ENCODE measurements at places on chromosomes 1 and 21.
A peak's percentile ranks its signal among the peaks of the same experiment; 100 is the strongest.

DNA sequence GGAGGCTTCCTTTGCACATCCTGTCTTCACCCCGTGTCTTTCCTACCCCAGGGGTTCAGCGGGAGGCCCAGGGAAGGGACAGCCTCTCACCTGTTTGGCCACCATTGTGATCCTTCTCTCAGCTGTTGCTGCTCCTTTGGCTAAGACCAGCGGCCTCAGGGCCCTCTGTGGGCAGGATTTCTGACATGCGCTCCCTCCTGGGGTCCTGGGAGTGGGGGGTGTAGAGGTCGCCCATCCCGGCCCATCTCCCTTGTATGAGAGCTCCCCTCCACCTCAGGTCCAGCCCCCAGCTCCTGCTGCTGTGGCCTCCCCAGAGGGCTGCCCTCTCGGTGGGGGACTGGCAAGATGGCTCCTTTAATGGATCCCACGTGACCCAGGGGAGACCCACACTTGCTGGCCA is 120.5 kb downstream of the PRDM2 start:
- DNase-seq = no peak

DNA sequence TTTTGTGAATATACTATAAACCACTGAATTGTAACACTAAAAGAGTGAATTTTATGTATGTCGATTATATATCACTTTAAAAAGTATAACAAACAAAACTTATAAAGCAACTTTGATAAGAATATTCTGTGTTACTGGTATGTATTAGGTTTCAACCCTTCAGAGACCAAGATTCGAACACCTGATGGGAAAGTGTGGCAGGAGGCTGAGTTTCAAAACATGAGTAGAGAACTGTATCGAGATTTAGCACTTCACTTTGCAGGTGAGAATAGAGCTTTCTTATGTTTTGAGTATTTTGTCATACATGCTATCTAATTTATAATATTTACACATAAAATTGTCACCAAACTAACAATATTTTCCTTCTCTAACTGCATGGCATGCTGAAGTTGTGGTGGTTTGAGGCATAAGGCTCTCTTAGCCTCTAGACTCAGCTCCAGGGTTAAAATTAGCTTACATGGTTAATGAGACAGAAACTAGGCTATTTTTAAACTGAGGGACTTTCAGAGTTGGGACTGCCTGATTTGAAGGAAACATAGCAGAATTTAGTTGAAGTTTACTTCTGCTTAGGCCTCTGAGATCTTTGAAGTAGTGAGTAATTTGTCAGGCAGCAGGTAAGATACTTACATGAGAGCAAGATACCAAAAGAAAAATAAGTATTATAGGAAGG is 48.6 kb downstream of the CEP350 start:
- DNase-seq = no peak

DNA sequence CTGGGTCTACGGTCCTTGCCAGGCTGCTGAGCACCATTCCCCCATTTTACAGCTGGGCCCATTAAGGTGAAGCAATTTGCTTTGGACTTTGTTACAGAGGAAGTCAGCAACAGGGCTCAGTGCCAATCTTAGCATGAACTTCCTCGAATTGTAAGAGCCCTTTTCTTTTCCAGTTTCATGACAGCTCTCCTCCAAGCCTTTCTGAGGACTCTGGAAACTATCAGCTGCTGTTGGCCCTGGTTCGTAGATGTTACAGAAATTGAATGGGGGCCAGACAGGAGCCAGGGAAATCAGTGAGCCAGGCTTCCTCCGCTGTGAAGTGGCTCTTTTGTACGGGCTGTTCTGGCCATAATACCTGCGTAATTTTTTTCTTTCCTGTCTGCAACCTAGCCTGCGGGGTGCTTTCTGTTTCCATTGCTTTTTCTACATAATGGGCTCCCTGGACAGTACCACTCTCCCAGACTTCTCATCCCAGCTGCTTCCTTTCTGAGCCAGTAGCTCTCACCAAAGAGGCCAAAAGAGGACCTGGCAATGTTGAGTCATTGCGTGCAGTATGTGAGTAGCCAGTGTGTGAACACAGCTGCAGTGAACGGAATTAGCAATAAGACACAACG is 386.3 kb downstream of the DISC1 start:
- DNase-seq = no peak

GRCh38 chr1:24228311-24228710 is 41.2 kb upstream of the IFNLR1 start:
- DNase-seq = no peak

DNA sequence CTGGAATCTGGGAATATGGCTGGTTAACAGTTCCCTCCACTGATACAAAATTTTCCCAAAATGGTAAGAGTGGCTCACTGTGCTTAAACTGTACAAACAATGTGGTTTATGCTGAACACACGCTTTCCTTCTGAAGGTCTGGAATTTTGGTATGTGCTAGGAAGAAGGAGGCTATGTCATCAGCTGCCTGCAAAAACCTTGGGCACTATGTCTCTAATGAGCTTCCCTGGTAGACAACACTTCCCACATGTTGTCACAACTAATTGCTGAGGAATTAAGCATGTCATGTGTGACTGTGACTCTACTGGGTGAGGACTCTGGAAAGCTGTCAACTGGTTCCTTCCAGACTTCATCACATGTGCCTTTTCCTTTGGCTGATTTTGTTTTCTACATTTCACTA is 29.2 kb downstream of the IPP start:
- no peak for DNase-seq

DNA sequence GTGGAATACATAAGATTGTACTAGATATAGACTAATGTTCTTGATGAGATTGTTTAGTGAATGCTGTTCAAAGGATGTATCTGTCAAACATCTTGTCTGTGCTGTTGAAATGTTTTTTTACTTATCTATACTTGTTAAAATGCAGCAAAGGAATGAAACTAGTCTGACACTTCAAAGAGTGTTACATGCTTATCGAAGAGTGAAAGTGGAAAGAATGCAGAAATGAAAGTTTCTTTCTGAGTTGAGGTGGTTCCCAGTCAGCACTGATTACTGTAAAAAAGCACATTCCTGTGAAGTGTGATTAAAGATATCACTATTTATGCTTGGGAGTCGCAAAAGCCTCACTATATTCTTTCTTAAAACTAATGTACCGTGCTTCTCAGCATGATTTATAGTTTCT is 1225.2 kb downstream of the NCAM2 start:
- no peak for DNase-seq

DNA sequence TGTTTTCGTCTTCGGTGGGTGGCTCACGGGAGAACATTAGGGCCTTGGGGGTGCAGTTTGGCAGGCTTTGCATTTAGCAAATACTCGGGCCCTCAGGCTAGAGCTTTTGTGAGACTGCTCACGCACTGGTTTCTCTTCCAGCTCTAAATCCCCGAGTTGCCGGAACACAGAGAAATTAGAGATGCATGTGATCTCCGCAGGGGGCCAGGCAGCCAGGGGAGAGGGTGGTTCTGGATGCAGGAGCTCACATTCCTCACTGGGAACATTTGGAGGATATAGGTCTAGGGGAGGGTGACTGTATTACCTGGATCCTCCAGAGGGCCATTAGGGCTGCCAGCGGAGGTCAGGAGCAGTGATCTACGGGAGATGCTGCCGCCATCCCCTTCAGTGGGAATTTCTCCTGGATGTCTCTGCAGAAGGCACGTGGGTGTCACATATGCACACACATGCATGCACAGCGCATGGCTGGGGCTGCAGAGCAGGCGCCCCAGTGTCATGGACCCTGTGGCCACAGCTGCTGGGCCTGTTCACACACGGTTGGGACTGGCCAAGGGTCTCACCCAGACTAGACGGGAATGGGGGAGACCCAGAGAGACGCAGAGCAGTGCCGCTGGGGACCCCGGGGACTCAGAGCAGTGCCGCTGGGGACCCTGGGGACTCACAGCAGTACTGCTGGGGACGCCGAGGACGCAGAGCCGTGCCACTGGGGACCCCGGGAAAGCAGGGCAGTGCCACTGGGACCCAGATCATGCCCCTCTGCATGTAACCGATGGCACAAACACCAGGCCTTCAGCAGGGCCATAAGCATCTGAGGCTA is 258.7 kb downstream of the CAMTA1 start:
- no peak for DNase-seq

DNA sequence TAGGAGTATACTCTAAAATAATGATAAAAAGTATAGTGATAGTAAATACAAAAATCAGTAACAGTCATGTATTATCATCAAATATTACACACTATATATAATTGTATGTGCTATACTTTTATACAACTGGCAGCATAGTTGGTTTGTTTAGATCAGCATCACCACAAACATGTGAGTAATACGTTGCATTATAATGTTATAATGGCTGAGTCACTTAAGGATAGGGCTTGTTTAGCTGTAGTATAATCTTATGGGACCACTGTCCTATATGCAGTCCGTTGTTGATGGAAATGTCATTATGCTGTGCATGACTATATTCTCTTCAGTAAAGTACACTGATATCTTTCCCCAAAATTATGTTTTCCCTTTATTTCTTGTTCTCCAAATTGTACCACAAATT is 92.8 kb downstream of the LYPLAL1 start:
- no peak for DNase-seq

GRCh38 chr21:46126309-46127238 is 28.7 kb downstream of the COL6A2 start:
- DNase-seq = peak; percentile 3

DNA sequence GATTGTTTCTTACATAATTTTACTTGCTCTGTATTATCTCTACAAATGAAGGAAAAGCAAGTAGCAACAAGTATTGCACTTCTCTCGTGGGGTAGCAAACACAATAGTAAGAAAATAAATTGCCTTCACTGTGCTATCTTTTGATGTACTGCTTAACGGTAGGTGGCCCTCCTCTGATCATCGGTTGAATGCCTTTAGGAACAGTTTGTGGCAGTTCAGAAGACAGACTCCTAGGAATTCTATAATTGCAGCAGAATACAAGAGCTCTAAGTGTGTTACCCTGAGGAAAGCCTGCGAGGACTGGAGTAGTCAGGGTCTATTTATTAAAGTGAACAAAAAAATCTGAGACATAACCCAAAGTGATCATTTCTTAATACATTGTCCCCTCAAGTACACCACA is 1135.9 kb downstream of the KCNT2 start:
- no peak for DNase-seq

DNA sequence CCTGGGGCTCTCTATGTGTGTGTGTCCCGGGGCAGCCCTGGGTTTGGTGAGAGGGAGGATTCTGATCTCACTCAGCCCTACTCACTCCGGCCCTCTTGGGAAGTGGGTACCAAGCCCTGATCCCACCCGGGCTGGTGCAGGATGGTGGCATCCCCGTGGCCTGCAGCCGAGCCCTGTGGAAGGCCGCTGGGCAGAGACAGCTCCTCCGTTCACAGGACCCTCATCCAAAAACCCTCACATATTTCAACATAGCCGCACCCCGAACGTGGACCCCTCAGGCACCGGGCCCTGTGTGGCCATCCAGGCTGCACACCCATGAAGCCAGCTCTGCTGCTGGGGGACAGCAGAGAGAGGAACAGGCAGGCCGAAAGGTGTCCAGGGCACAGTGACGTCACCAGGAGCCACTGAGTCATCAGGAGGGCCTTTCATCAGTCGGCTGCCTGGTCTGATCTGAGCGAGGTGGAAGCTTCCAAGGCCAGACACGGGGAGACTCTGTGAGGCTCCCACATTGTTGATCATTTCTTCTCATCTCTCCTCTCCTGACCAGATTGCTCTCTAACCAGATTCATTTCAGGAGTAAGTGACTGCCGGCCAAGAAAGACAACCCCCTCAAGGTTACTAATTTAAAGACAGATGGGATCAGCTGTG is 16.2 kb upstream of the GPR157 start:
- no peak for DNase-seq
